ENCODE measurements at places on chromosomes 1 and 21.

DNA sequence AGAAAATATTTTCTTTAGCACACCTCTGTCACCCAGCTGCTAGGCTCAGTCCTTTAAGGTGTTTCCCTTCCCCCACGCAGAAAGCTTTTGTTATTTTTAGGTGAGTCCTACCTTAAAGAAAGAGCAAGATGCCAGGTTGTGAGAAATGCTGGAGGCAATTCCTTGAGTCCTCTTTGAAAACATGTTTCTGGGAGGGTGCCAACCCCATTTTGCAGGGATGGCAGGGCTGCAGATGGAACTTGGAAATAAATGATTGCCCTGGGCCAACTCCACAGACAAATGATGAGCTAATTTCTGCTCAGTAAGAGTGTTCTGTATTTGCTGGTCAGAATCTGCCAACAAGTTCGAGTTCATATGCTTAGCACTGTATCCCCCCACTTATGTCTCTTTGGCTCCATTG is 119.2 kb upstream of the RAB3GAP2 start:
- no peak for DNase-seq

DNA sequence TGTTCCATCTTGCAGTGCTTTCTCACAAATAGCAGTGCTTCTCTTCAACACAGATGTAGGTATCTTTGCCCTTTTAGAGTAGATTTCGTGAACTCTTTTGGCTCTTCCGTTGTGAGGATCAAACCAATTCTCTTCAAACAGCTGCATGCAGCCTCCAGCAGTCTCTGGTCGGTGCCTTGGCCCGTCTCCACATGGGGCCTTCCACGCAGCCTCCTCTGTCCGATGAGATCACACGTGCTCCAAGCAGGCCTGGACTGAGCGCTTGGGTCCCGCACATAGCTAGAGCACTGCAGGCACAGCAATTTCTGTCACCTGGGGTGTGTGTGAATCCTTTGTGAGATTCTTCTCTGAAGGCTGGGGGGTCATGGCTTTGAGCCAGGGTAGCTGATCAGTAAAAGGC is 82.8 kb upstream of the KCNE2 start:
- no peak for DNase-seq

GRCh38 chr1:33211972-33212371 is 30.1 kb upstream of the TRIM62 start:
- DNase-seq: no peak

DNA sequence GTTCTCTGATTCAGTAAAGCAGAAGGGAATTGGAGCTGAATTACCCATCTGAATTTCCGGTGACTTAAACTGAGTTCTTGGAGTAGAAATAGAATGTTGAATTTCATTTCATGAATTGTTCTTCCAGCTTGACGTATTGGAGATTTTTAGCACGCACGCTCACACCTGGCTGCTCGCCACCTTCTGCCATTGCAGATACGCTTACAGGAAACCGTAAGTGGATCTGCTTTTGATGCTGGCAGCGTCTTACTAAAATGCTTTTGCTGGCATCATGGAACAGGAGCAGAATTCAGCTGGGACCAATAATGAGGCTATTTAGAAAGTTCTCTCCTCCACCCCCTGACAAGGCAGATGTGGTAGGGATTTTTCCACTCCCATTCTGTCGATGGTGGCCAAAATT is 17.7 kb upstream of the ELAVL4 start:
- no peak for DNase-seq

DNA sequence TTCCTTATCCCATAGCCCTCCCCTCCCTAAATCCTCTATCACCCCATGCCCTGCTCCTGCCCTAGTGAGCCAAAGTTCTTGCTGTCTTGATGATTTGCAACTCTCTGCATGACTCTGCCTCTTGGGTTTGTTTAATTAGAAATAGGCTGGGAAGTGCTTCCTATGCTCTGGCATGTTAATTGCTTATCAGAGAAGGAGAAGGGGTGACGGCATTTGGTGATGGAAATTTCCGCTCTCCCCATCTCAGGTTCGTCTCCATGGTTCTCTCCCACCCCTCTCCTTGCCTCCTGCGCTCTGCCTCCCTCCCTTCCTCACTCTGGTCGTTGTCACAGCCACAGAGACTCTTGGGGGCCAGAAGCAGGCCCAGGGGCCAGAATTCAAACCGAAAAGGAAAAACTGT is 68.9 kb downstream of the LRRN2 start:
- no peak for DNase-seq

GRCh38 chr1:28112388-28113241 is 24.2 kb upstream of the EYA3 start:
- no peak for DNase-seq

DNA sequence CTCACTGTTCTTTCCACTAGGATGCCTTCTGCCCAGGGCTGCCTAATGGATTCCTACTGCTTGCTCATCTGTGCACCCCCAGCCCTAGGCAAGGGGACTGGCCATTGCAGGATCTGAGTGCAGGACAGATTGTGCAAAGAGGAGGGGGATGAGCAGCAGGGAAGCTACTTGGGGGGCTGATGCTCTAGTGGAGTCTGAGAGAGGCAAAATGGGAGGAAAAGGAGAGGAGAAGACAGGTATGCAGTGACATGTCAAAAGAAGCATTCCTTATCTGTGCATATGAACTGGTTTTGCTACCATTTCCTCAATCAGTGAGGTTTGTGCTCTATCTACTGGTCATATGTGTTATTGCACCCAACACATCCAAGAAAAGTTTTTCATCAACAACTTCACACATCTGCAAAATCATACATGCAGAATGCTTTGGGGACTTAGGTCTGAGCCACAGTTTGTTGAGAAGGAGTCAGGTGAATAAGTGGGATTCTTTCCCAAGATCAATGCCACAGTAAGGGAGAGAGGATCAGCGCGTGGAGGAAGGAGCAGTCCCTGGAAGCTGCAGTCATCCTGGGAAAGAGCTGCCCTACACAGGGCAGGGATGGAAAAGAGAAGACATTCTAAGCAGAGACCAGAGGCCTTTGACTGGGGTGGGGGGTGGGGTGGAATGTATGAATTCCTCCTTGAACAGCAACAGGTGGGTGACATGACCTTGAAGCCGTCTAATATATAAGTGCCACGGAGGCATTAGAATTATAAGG is 14.4 kb downstream of the SLC5A9 start:
- DNase-seq: peak; percentile 7

DNA sequence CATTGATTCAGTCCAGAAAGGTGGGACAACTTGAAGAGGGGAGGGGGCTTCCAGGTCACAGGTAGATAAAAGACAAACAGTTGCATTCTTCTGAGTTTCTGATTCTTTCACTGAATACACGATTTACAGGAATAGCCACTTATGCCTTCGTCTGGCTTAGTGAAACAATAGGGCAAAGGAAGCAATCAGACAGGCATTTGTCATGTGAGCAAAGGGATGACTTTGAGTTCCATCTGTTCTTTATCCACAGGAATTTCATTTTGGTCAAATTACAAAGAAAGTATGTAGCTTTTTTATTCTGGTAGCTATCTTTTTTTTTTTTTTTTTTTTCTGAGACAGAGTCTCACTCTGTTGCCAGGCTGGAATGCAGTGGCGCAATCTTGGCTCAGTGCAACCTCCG is 202.5 kb downstream of the TTLL7 start:
- no peak for DNase-seq

GRCh38 chr1:213418268-213419071 is 367.4 kb downstream of the RPS6KC1 start:
- DNase-seq: no peak

GRCh38 chr1:10402729-10403274 is 3.9 kb downstream of the PGD start:
- no peak for DNase-seq

GRCh38 chr21:32392299-32392879 is 423 bp downstream of the URB1 start:
- DNase-seq: no peak

DNA sequence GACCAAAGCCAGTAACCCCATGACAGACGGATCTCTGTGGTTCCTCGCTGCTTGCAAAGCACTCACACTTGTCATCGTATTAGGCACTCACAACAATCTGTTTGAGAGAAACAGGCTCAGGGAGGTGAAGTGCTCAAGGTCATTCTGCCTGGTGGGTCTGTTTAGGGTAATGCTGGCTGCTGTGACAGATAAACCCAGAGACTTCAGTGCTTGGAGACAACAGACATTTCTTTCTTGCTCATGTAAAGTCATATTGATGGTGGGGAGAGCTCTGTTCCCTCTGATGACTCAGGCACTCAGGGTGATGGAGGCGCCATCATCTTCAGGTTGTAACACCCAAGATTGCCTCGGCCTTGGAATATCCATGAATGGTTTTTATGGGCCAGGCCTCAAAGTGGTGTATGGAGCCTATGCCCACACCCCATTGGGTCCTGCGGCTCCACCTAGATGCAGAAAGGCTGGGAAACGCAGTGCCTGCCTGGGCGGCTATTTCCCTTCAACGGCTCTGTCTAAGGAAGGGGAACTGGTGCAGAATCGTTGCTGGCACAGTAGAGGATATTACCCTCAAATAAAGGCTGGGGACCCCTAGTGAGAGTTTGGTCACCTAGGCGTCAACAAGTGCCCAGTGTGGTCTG is 71.6 kb upstream of the SELENON start:
- DNase-seq: no peak

DNA sequence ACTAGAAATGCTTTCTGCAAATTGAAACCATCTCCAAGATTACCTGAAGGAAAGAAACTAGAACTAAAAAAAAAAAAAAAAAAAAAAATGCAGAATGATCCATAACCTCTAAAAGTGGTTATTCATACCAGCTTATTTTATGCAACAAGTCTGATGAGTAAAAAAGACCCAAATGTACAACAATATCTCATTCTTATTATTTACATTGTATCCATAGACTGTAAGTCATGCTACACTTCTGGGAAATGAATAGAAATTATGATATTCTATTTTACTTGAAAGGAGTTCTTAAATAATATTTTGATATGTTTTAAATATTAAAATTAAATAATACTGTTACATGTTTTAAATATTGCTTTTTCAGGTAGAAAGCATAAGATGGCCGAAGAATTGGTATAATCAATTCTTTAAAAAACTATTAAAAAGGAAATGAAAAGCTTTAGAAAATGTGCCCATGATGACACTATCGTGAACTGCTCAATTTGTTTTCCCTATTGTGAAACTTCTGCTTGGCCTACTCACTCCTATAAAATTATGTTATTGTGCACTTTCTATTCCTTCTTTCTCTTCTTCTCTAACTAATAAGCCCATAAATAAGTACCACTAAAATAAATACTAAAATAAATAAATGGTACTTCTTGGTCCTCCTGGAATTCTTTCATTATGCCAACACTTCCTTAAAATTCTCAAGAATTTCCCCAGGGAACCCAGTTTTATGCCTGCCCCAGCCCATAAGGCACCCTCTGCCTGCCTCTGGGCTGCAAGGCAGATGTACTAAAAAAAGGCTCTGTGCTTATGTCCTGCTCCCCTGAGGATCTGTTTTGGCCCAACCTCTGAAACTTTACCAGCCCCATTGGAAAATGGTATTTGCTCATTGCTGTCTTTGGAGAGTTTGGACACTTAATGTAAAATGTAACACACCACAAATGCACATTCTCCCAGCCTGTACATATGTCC is 18.1 kb downstream of the SAMSN1 start:
- no peak for DNase-seq

GRCh38 chr1:46487818-46488218 is 1.8 kb upstream of the DMBX1 start:
- DNase-seq: no peak

GRCh38 chr1:113850127-113850796 is 21.2 kb downstream of the PTPN22 start:
- DNase-seq: no peak

DNA sequence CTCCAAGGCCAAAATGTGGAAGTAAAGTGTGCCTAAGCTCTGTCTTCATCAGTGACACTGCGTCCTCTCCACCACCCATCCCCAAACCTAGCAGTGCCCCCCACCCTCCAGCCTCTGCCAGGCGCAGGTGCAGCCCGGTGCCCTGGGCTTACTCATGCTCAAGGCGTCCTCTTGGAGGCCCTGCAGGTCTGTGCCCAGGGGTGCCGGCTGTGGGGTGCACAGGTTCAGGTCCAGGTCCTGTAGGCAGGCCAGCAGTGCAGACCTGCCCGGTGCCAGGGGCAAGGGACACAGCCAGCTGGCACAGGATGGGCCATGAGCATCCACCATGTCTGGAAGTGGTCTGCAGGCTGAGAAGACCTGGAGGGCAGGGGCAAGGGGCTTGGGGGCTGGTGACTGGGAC is 5.1 kb downstream of the ZNF683 start:
- DNase-seq: no peak

DNA sequence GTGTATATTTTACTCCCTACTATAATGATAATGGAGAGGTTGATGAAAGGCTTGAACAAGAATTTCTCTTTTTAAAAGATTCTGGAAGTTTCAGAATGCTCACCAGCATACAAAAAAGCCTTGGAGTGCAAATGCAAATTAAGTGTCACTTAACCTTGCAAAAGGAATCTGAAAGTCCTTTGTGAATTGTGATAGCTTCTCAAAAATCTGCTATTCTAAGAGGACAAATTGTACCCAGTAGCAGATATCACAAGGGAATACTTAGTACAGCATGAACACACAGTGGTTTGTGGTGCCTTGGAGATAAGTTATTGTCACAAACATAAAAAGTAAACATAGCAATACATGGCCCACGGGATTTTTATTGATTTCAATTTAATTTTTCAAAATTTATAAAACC is 1208.3 kb upstream of the B3GALT2 start:
- DNase-seq: no peak

DNA sequence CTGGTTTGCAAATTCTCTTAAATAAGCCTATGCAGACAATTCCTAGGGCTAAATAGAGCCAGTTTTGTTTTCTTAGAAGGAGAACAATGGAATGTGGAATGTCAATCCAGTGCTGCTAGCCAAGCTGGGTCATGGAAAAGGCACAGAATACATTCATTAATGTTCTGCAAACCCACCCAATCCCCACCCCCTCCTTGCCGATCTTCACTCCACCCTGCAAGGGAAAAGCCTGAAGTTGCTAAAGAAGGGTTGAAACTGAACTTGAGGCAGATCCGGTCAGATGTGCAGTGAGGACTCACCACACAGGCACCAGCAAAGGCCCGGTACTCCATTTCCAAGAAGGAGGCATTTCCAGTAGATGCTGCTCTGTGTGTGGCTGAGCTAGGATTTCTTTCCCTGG is 179.6 kb downstream of the PLPP3 start:
- no peak for DNase-seq

- no peak for DNase-seq
Observed at GRCh38 chr1:8303141-8303540, 14.8 kb upstream of the SLC45A1 start.

GRCh38 chr1:225693085-225693696 is 40.3 kb upstream of the ENAH start:
- DNase-seq: no peak

DNA sequence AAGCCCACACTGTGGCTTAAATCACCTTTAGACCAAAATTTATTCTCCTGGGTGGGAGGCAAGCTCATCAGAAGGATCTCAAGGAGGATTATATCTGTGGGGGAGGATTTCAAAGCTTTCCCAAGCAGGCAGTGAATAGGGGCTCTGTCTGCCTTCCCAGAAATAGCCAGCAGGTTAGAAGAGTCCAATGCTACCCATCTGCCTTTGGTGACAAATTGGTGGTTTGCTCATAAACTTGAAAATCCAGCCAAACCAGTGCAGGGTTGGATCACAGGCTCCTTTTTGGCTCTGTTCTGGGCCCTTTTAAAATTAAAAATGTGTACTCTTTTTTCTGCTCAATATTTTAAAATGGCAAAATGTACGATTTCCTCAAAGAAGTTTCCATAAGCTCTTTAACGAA is 118.9 kb upstream of the ZC3H11B start:
- DNase-seq: no peak

- DNase-seq: no peak
Observed at GRCh38 chr1:153651771-153652170, 6.7 kb upstream of the SNAPIN start.

GRCh38 chr1:173410133-173410793 is 66.9 kb upstream of the PRDX6 start:
- no peak for DNase-seq
